Activated CD4-positive, CD25-positive, alpha-beta regulatory T cell treated with anti-CD3 and anti-CD28 coated beads, Interleukin-2, amount 50 U/mL, for 16 hours (primary cell): ENCODE measurements at places on chromosomes 1 and 21.

DNA sequence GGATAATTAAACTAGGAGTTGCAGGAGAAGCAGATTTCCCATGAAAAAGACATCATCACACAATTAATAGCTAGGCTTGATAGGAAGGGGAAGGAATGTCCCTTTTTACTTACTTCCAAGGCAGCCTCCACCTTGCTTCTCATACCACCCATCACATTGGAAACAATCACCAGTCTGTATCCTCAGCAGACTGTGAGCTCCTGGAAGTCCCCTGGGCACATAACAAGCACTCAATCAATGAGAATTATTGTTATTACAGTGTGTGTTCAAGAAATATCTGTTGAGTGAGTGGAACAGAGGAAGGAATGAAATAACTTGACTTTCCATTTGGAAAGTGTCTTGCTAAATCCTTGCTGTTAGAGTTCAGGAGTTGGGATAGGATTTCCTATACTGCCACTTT is 36.2 kb downstream of the HIVEP3 start:
- no peak for DNase-seq

GRCh38 chr1:212504171-212504803 is 71.6 kb downstream of the NENF start:
- no peak for DNase-seq

GRCh38 chr1:73181190-73181540 is 898.8 kb upstream of the NEGR1 start:
- no peak for DNase-seq

DNA sequence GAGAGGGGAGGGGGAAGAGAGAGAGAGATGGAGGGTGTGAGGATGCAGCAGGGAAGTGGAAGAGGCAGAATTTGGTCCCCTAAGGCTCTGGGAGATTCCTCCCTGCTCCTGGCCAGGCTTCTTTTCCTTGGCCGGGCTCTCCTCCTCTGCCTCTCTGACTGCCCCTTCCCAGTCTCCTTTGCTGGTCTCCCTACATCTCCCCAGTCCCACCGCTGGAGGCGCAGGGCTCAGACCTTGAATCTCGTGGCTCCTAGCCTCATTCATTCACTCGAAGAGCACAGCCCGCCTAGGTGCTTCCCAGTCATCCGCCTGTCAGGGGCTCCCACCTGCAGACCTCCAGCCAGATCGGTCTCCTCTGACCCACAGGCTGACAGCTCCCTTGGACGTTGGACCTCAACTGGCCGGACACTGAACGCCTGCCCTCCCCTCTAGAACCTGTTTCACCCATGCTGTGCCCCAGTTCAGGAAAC is 76.5 kb downstream of the VWA5B1 start:
- DNase-seq = no peak

DNA sequence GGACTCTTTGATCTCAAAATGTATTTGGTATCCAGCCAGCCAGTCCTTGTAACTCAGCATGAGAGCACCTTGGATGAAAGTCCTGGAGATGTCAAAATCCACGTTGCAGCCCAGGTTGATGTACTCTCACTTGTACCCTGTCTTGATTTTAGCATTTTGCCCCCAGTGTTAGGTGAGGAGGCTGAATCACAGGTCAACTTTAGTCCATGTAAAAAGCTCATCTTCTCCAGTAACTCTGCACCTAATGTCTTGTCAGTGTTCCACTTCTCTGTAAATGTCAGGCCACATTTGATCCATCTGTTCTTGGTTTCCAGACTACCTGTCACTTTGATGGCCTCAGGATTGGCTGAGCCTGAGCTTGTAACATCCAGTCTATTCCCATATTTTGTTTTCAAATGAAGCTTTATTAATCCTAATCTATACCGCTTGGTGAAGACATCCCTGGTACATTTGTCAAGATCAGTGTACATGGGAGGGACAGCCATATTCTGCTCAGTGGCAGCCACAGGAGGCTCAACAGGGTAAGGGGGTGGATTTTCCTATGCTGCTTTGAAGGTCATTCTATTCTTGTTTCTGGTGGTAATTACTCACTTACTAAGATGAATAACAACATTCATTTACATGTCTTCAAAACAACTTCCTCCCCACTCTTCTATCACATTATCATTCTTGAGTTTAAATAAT is 24.1 kb upstream of the FCRL3 start:
- no peak for DNase-seq

GRCh38 chr1:76674689-76675210 is 192.5 kb upstream of the ST6GALNAC5 start:
- DNase-seq = no peak

DNA sequence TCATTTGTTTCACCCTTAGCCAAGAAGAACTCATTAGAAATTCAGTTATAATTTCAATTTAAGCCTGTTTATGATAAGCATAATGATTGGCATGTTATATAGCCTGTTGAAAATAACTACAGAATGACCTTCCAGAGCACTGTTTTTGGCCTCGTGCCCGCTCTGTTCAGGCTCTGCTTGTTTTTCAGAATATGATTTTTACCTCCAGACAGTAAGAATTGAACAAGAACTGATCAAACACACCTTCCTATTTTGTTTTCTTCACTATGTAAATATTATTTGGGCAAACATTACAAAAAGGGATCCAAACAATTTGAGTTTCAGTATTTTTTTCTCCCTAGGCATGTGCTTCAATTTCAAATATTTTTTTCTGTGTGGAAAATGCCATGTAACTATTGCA is 48.1 kb upstream of the ANGPTL1 start:
- no peak for DNase-seq

DNA sequence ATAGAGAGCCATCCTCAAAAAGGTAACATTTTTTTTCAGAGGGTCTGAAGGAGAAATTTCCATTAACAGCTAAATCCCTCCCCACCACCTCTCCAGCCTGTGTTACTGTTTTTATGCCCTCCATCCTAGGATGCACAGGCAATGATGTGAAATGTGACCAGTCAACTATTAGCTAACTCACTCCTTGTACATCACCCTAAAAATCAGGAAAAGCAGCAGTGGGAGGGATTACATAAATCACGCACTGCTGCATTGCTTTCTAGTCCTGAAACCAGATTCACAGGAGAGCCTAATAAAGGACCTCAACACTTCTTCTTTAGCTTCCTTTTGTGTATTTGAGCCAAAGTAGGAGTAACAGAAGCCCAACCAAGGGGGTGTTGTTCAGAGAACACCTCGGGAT is 66.3 kb downstream of the LMO4 start:
- no peak for DNase-seq

- DNase-seq = no peak
Observed at GRCh38 chr21:34077888-34078287, 4.5 kb downstream of the MRPS6 start.

DNA sequence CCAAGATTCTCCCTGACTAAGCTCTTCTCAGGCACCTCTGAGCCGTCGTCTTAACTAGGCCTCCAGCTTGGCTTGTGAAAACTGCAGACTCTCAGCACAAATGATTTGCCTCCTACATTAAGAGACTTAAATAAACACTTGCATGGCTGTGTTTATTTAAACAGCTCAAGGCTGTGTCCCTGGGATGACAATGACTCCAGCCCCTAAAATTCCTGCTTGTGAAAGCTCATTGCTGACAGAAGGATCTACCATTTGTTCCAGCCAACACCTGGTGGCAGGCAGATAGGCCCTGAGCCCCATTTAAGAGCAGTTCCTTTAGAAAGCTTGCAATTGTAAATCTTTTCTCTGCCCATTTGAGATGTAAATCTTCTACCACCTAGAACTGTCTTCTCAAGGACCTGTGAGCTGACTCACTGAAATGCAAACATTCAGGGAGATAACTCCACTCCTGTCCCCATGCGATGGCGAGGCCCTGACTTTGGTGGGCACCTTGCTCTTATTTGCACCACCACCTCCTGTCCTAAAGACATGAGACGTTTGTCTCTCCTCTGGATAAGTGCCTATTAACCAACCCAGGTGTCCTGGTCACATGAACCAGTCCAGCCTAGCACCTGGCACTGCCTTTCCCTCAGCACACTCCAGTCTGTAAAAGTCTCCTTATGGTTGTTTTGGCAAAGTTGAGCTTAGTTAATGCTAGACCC is 15.1 kb upstream of the PCP4 start:
- no peak for DNase-seq

- no peak for DNase-seq
Observed at GRCh38 chr1:11147197-11147770, 41.9 kb upstream of the ANGPTL7 start.

GRCh38 chr1:32241001-32241763 is 5.8 kb upstream of the FAM167B start:
- no peak for DNase-seq

DNA sequence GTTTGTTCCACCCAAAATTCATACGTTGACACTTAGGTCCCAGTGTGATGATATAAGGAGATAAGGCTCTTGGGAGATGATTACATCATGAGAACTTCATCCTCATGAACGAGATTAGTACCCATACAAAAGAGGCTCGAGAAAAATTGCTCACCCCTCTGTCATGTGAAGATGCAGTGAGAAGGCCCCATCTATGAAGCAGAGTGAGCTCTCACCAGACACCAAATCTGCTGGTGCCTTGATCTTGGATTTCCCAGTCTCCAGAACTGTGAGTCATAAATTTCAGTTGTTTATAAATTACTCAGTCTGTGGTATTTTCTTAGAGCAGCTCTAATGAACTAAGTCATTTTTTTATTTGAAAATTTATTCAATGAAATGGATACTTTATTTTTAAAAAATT is 42.6 kb upstream of the USP25 start:
- no peak for DNase-seq

DNA sequence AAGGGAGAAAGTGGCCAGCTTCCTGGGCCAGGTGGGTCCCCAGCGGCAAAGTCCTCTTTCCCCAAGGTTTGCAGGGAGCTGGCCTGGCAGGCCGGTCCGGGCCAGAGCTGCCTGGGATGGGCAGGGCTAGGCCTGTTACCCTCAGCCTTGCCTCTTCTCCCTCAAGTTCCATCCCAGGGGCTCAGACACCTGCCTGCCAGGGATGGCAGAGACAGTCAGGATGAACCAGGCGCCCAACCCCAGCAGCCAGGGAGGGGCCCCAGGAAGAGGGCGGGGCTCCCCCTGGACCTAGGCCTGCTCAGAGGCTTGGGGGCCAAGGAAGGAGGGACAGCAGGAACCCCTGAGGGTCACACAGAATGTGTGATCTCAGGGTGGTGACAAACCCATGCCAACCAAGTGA is 120.6 kb downstream of the CASZ1 start:
- no peak for DNase-seq

- no peak for DNase-seq
Observed at GRCh38 chr1:228036701-228037231, 30.0 kb downstream of the WNT3A start.

GRCh38 chr1:36951761-36952160 is 82.6 kb downstream of the GRIK3 start:
- DNase-seq = no peak

DNA sequence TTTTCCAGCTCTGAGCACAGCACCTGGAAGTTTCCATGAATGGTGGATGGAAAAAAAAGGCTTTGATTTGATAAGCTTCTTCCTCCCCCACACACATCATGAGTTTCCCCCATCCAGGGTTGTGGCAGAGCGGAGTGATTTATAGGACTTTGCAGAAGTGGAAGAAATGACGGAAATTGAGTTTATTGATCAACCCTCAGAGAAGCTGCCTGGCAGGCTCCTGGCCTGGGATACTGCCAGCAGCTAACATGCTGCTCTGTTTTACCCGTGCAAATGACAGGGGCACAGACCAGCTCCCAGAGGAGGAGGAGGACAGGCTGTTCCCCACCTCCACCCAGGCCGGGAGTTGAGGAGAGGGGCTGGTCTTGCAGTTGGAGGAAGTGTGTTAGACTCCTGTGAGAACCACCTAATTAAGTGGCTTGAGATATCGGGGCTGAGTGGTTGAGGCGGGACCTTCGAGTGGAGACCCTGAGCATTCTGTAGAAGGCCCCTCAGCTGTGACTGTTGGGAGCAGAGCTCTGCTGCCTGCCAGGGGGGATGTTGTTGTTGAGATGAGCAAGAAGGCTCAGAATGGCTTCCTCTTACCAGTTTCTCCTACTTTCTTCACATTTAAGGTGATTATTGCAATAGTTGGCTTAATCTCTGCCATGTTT is 21.8 kb downstream of the ADORA1 start:
- DNase-seq = no peak

GRCh38 chr1:63634471-63634870 is 41.3 kb downstream of the PGM1 start:
- no peak for DNase-seq

- DNase-seq = no peak
Observed at GRCh38 chr1:156708218-156708661, 2.9 kb upstream of the CRABP2 start.

- no peak for DNase-seq
Observed at GRCh38 chr1:162139211-162139610, 69.7 kb downstream of the NOS1AP start.
